Colonic mucosa (tissue), 4 donors: ENCODE measurements at places on chromosomes 3 and 15. TPM values are rescaled to one million over a fixed set of nuclear protein-coding genes. Genes with fewer than 3 reads are reported as not detected.

DNA sequence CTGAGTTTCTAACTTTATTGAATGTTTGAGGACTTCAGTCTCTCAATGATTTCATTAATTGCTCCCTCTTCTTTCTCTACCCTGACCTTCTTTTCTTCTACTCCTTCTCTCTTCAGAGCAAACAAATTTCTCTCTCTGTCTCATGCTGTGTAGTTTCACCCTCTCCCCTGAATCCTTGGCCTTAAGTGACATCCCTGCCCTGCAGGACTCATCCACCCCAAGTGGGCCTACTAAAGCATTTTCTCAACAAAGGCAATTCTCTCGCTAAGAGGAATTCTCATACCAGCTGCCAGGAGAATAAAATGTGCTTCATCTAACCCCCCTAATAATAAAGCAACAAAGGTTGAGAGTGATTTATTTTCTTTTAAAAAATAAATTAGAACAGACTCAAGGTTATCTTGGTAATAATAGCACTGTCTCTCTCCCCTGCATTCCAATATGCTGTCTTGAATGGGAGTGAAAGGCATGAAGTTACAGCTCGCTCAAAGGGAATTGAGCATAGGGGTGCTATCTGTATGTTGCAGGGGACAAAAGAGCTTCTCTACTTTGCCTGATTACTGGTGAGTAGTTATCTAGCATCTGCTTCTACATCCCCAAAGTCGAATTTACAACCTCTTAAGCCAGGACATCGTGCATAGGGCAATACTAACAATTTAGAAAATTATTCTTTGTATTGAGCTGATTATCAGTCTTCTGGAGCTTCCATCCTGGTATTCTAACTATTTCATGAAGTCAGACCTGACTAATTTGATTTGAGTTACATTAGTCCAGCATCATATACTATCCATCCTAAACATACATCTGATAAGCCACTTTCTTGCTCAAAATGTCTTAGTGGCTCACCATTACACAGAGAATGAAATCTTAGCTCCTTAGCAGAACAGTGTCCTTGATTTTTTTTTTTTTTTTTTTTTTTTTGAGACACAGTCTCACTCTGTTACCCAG, 76.9 kb upstream of the DNAJC19 start:
- no peaks in the 10 kb centered on the region for H3K4me1 ChIP-seq
- no peak for DNase-seq
- no peak overlapping the region for H3K4me3 ChIP-seq

DNA sequence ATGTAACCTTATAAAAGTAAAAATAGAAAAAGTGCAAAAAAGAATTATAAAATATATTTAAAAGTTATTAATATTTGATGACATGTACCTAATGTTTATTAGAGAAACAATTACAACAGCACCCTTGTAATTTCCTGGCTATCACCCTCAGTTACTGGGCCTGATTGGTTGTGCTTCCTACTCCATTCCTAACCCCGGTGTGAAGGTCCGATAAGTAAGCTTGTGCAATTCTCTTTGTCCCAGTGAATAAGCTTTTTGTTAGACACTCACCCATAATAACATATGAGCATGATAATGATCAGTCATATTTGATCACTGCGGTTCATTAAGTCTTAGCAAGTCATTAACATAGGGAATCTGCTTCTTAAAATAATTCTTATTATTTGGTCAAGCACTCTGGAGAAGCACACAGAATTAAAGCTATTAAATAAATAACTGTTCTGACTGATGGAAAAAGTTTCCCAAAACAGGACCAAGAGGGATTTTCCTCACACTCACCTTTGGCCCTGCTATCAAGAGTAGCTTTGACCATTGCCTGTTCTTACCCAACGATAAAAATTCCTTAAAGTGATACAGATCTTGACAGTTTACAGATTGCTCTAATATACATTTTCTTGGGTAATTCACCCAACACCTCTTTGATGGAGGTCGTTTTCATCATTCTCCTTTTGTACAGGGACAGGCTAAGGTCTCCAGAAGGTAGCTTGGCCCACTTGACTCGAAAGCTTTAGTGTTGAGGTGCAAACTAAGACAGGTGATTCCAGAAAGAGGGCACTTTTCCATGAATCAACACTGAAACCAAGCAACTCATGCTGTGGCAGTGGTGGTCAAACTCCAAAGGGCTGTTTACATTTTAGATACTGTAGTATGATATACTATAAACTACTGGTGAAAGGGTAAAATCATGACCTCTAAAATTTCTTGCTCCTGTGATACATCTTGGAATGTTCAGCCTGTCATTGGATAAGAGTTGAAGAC, 543.0 kb upstream of the KCNMB2 start:
- no peak for DNase-seq
- no peaks in the 10 kb centered on the region for H3K4me1 ChIP-seq
- H3K36me3 ChIP-seq = no peaks in the 10 kb centered on the region
- H3K27me3 ChIP-seq = no peaks in the 10 kb centered on the region
- no peak overlapping the region for H3K4me3 ChIP-seq

Gene MESD
- total RNA-seq = 26.1 TPM

DNA sequence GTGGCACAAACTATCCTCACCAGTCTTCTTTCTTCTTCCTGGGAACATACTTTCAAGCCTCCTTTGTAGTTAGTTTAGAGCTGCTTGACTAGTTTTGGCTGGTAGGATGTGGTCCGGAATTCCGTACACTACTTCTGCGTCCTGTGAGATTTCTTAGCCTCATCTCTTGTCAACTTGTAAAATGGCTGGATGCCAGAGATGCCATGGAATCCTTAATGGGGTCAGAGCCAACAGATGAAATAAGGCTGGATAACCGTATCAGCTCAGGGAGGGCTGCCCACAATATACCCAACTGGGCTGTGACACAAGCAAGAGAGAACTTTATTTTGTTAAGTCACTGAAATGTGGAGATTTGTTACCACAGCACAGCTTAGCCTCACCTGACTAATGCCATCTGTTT, 466.9 kb upstream of the MDFIC2 start:
- H3K4me1 ChIP-seq = no peaks in the 10 kb centered on the region
- H3K27me3 ChIP-seq = no peaks in the 10 kb centered on the region

DNA sequence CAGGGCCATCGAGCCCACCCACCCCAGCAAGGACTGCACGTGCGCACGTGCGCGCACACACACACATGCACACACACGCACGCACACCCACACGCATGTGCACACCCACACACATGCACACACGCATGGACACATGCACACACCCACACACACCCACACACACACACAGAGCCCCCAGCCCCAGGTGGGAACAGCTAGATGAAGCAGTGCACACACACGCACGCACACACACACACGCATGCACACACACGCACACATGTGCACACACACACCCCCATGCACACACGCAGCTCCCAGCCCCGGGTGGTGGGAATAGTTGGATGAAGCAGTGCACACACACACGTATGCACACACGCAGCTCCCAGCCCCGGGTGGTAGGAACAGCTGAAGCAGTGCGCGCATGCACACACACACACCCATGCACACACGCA, 158.6 kb downstream of the XXYLT1 start:
- no peak overlapping the region for H3K27ac ChIP-seq
- H3K4me1 ChIP-seq = no peaks in the 10 kb centered on the region
- no peak for DNase-seq
- no peak overlapping the region for H3K4me3 ChIP-seq

DNA sequence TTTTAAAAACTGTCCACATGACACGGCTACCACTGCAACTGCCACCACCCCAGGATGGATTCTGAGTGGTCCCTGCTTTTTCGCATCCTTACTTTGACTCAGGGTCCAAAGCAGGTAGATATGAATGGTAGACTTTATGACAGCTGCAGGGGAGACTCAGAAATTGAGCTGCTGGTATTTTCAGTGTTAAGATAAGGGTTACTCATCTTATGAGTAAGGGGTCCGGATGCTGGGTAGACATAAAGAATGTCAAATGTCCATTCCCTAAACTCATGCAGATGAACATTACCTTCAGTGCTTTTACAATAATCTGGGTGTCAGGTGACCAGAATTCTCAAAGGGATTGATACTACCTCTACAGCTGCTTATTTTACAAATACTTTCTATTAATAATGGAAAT, 25.9 kb upstream of the BBX start:
- no peaks in the 10 kb centered on the region for H3K27me3 ChIP-seq
- no peaks in the 10 kb centered on the region for H3K4me1 ChIP-seq
- H3K4me3 ChIP-seq = no peak overlapping the region
- DNase-seq = no peak
- H3K27ac ChIP-seq = no peak overlapping the region
- H3K36me3 ChIP-seq = no peaks in the 10 kb centered on the region

GRCh38 chr3:144114767-144115166, 143.1 kb downstream of the DIPK2A start:
- DNase-seq = no peak
- no peak overlapping the region for H3K27ac ChIP-seq
- no peak overlapping the region for H3K4me3 ChIP-seq
- H3K4me1 ChIP-seq = no peaks in the 10 kb centered on the region
- H3K36me3 ChIP-seq = no peaks in the 10 kb centered on the region
